Renal cortical epithelial cell (primary cell): ENCODE measurements at places on chromosomes 7 and 10. TPM values are rescaled to one million over a fixed set of nuclear protein-coding genes. Genes with fewer than 3 reads are reported as not detected.

The MBL2 gene
- total RNA-seq: not detected in 2 replicates

The UCMA gene
- total RNA-seq: not detected in 2 replicates

The PRKAG2 gene
- 45.0 and 45.5 TPM in 2 replicates for total RNA-seq

The ACBD7 gene
- 1.3 and 2.4 TPM in 2 replicates for total RNA-seq

The HDAC9 gene
- 41.8 and 97.6 TPM in 2 replicates for total RNA-seq

The TMEM176A gene
- total RNA-seq: 0.35 TPM in 1 of 2 replicates, not detected in the other

The ALOX5 gene
- 23.8 and 32.4 TPM in 2 replicates for total RNA-seq

The CPN1 gene
- not detected in 2 replicates for total RNA-seq

The GCC1 gene
- 30.4 and 32.7 TPM in 2 replicates for total RNA-seq

The SNCG gene
- 0.85 and 5.2 TPM in 2 replicates for total RNA-seq

The HK1 gene
- total RNA-seq: 69.6 and 131 TPM in 2 replicates

The HOGA1 gene
- total RNA-seq: 72.3 and 121 TPM in 2 replicates

The RASA4B gene
- total RNA-seq: 0.85 and 0.87 TPM in 2 replicates

The ACHE gene
- total RNA-seq: 0.94 and 1.2 TPM in 2 replicates

The SLC16A9 gene
- 1.0 and 1.1 TPM in 2 replicates for total RNA-seq

The PAX4 gene
- not detected in 2 replicates for total RNA-seq

The PPP1R9A gene
- 32.8 and 56.6 TPM in 2 replicates for total RNA-seq

The MOGAT3 gene
- total RNA-seq: not detected in 2 replicates

The MYO3A gene
- 0.35 and 0.65 TPM in 2 replicates for total RNA-seq

The CYP2C19 gene
- total RNA-seq: 0.05 TPM in 1 of 2 replicates, not detected in the other

The C10orf62 gene
- 0.35 and 3.2 TPM in 2 replicates for total RNA-seq
